ENCODE measurements at places on chromosomes 3 and 15.

DNA sequence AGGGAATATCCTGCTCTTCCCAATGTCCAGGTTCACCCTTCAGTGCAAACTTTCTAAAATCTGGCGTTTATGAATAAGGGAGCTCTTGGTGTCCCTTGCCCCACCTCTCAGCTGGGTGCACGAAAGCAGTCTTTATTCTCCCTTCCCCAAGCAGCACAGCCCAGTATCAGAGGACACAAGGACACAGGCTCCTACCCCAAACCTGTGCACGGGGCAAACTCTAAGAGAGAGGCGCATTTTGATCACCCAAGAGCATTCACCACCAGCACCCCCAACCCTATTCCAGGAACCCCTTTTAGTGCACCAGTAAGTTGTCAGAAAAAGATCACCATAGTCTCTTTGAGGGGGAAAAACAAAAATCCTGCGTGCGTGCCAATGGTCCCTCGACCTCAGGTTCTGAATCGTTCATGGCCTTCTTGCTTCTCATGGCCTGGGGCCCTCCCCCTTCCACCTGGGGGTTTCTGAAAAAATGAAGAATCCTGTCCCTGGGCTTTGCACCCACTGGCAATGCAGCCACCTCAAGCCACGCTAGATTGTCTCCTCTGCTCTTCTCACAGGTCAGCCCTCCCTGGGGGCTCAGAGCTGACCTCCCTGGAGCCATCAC, 78.9 kb downstream of the FAM174B start:
- no peak for DNase-seq

- DNase-seq: no peak
Measured at GRCh38 chr3:140370686-140371085, 307.2 kb upstream of the TRIM42 start.

- DNase-seq: no peak
Measured at GRCh38 chr3:185040425-185040824, 112.4 kb downstream of the C3orf70 start.

GRCh38 chr3:99625643-99626416, 12.6 kb upstream of the COL8A1 start:
- no peak for DNase-seq

DNA sequence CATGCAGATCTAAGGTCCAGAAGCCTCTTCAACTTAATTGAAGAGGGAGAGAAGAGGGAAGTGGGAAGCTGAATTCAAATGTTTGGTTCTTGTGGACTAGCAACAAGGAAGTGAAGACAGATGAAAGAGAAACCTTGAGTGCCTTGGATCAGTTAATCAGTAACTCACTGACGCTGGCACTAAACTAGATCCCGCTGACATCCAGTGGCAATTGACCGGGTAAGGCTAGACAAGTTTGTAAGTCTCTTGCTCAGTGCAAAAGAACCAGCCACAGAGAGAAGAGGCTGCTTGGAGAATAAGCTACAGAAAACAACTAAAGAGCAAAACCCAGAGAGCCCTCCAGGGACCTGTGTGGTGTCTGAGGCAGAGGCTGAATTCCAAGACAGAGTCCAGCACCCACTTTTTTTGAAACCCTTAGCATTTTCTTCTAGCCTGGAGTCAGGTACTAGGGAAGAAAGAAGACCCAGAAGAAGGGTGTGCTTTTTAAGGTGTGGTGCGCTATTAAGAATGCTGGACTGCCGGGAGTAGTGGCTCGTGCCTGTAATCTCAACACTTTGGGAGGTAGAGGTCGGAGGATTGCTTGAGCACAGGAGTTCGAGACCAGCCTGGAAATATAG, 6.9 kb downstream of the PLCH1 start:
- no peak for DNase-seq

GRCh38 chr3:108527109-108527508, 16.7 kb upstream of the MYH15 start:
- DNase-seq: no peak

- no peak for DNase-seq
Measured at GRCh38 chr3:66469220-66469640, 31.6 kb downstream of the LRIG1 start.

DNA sequence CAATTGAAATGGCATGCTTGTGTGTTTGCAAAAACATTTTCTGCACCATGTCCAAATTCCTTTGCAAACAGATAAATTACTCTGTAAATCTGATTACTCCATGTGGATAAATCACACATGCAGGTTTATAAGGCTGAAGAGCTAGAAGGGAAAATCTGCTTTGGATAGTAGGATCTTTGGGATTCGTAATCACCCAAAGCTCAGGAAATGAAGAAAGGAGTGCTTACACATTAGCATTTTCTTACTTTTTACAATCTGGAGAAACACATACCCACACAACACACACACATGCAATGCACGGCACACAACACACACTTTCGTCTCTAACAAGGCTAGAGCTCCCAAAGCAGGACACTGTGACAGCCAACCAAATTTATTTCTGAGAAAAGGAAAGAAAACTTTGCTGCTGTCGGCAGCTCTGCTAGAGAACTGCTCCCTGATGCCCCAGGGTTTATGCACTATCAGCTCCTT, 2.1 kb downstream of the LSAMP start:
- no peak for DNase-seq

DNA sequence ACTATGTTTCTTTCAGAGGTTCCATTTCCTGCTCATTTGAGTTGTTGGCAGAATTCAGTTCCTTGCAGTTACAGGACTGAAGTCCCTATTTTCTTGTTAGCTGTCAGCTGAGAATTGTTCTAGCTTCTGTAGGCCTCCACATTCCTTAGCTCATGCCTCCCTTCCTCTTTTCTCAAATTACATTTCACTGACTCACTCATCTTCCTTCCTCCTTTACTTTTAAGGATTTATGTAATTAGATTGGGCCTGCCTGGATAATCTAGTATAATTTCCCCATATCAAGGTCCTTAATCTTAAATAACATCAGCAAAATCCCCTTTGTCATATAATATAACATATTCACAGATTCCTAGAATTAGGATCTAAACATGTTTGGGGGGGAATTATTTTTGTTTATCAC, 40.6 kb upstream of the RBMS3 start:
- DNase-seq: no peak

- no peak for DNase-seq
Measured at GRCh38 chr3:57184526-57184925, 15.3 kb downstream of the HESX1 start.

- DNase-seq: no peak
Measured at GRCh38 chr3:101876142-101876541, 26.8 kb downstream of the NFKBIZ start.

- DNase-seq: no peak
Measured at GRCh38 chr3:157354722-157355121, 81.9 kb upstream of the PTX3 start.

DNA sequence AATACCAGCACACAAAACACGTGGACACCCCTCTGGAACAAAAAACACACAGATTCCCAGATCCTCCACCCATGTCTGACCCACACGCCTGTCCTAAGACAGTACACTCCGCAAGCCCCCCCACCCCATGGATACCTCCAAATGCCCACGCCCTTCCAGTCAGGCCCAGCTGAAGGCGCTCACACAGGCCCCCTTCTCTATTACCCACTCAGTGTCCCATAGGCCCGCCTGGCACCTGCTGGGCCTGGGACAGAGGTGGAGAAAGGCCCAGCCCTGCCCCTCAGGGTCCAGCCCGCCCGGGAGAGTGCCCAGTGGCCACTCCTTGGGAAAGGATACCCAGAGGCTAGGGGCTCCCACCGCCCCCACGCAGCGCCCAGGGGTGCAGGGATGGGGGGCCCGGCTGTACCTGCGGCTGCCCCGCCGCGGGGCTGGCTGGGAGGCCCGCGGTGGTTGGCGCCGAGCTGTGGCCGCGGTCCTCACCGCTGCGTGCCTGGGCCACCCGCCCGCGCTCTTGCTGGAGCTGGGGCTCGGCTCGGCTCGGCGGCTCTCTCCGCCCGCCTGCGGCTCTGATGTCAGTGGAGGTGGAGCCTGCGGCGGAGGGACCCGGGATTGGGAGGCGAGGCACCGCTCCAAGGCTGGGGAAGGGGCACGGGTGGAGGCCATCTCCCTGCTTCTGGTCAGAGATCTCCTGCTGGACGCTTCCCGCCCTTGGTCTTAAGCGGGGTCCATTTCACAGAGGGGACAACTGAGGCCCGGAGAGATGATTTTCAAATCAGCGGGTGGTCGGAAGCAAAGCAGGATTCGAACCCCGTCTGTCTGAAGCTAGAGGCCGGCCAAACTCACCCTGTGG, at the start of gene CAMK1:
Gene CAMK1, minus strand, starts transcription at position 522 of the 850 bp plus-strand sequence. CDS start 2,198 bp downstream, outside the sequence.
- no peak for DNase-seq

- no peak for DNase-seq
Measured at GRCh38 chr15:53982071-53982680, 3.9 kb downstream of the UNC13C start.

- no peak for DNase-seq
Measured at GRCh38 chr15:100714034-100714748, 111.8 kb downstream of the ASB7 start.

- no peak for DNase-seq
Measured at GRCh38 chr3:28000608-28001007, 240.8 kb upstream of the CMC1 start.

GRCh38 chr3:11717301-11717700, 73.6 kb upstream of the VGLL4 start:
- no peak for DNase-seq

GRCh38 chr15:90414408-90415028, 26.5 kb downstream of the IQGAP1 start:
- DNase-seq: no peak

- peak; percentile 67 for DNase-seq
Measured at GRCh38 chr15:41115652-41116115, 396 bp downstream of the INO80 start.

GRCh38 chr15:48928877-48929538, 34.7 kb downstream of the SHC4 start:
- DNase-seq: no peak

- DNase-seq: no peak
Measured at GRCh38 chr3:39550354-39551051, 83.0 kb downstream of the MOBP start.

GRCh38 chr15:98855067-98855814, 152.4 kb downstream of the PGPEP1L start:
- no peak for DNase-seq

DNA sequence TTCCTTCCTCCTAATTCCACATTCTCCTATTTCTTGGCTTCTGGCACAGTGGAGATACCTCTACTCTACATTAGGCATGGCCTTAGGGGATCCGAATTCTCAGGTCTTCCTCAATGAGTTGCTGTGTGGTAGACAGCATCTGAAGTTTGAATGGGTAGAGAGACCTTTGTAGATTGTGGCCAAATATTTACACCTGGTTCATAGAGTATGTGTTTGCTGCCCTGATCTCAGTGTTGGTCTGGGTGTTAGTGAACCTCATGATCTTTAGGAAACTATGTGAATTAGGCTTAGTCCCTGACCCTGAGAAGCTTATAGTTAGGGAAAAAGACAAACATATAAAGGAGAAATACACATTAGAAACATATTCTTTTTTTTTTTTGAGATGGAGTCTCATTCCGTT, 75.8 kb downstream of the LPP start:
- DNase-seq: no peak

DNA sequence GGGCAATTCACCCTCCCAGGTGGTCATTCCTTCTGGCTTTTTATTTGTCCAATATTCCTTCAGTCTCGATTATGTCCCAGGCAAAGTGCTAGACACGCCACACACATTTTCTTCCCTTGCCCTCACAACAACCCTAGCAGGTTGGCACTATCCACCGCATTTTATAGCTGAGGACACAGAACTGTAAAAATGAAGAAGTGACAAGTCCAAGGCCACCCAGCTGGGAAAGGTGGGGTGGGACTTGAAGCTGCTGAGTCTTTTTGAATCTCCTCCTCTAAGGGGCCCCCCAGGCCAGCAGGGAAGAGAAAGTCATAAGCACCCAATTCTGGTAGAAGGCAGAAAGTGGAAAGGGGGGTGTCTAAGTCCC, 60.6 kb downstream of the CEMIP start:
- no peak for DNase-seq

DNA sequence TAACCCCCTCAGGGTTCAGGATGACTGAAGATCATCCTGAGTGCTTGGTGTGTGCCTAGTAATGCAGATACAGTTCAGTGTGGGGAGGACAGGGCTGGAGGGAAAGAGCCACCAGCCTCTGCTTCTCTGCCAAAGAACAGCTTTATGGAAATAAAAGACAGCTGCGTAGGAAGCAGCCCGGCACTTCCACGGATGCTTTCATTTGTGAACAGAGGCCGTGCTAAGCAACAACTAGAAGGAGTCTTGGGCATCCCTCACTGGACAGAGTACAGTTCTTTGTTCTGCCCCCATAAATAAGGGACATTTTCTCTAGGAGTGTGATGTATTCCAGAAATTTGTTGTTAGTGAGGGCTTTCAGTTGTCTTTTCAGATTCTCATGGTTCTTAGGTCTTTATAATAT, 194.8 kb upstream of the RGMA start:
- DNase-seq: no peak

DNA sequence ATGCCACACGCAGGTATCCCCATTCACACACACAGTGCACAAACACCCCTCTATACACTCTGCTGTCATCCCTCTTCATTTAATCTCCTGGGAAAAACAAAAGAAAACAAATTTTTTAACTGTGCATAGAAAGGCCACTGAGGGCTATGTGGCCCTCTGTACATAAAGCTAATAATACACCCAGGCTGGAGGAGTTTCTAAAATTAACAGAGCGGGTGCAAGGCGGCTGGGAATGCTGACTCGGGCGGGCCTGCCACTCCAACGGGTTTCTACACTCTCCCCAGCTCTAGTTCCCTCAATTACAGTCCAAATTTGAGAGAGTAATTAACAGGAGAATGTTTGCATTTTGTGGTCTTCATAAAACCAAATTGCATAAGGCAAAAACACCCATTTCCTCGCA, 23.1 kb downstream of the HCN4 start:
- no peak for DNase-seq

DNA sequence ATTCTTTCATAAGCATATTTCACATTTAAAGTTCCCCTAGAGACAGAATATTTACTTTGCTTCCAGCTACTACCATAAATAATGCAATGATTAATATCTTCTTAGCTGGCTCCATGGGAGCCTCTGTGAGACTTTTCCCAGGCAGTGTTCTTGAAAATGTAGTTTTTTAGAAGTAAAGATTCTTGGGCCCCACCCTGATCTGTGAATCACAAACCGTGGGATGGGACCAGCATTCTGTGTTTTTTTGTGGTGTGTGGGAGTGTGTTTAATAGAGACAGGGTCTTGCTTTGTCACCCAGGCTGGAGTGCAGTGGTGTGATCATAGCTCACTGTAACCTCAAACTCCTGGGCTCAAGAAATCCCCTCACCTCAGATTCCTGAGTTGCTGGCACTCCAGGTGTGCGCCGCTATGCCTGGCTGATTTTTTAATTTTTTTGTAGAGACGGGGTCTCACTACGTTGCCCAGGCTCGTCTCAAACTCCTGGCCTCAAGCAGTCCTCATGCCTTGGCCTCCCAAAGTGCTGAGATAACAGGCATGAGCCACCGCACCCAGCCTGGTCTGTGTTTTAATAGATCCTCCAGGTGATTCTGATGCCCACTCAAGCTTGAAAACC, 83.0 kb downstream of the KLHL25 start:
- DNase-seq: no peak

GRCh38 chr3:57794501-57794900, 38.4 kb downstream of the SLMAP start:
- no peak for DNase-seq
